ENCODE measurements at places on chromosomes 3 and 15.

GRCh38 chr3:100603469-100603868, 5.9 kb upstream of the ADGRG7 start:
- DNase-seq, result no peak

DNA sequence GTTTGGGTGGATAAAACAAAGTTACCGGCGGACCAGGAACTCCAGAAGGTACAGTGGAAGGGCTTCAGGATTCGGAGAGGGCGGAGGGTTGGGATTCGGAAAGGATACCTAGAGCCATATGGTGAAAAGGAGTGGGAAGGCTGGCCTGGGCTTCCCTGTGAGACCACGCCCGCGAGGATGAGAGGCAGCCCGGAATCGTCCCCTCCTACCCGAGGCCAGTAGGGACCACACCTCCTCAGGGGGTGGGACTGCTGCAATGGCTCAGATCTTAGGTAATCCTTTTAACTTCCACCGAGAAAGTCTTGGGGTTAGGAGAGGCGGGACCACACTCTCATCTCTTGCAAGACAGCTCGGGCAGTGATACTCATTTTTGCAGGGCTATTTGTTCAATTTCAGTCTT, 511.3 kb downstream of the OCA2 start:
- DNase-seq, result no peak

DNA sequence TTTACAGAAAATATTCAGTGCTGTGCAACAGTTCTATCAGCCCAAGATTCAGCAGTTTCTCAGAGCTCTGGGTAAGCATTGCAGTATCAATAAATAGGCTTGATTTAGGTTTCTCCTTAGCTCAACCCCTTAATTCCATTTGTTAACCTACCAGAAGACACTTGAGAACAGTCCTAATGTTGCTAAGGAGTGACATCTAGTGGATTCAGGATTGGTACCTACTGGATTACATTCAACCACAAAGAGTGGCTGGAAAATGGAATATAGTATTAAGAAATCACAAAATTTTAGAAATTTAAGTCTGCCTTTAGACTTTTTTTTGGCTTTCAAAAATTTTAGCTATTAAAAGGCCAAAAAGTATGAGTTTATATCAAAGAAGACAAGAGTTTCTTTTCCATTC, 34.7 kb downstream of the POLG start:
- DNase-seq, result no peak

GRCh38 chr3:179717219-179717618, 64.4 kb downstream of the USP13 start:
- no peak for DNase-seq

DNA sequence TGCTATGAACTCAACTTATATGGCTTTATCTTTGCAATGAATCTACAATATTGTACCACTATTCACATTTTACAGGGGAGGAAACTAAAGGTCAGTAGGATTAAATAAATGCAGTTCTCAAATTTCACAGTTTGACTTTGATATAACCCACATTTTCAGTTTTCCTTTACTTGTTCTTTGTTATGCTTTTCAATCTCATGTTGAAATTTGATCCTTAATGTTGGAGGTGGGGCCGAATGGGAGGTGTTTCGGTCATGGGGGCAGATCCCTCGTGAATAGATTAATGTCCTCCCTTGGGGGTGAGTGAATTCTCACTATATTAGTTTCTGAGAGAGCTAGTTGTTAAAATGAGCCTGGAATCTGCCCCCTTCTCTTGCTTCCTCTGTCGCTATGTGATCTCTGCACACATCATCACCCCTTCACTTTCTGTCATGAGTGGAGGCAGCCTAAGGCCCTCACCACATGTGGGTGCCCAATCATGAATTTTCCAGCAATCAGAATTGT, 44.7 kb downstream of the CD200 start:
- DNase-seq, result no peak

DNA sequence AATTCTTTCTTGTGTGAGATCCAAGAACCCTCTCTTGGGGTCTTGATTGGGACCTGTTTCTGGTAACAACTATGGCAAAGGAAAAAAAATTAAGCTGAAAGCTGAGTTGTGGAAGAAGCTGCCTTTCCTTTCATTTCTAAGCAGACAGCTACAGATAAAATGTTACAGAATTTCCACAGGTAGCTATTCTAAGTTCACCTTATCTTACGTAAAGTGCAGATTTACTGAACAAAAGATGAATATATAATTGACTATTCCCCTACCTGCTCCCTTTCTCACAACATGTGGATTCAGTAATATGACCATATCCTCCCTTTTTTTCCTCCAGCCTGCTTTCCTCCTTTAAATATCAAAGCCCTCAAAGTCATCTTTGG, 36.6 kb downstream of the CLEC3B start:
- DNase-seq, result no peak

GRCh38 chr3:46874430-46874829, 3.1 kb upstream of the PTH1R start:
- no peak for DNase-seq

DNA sequence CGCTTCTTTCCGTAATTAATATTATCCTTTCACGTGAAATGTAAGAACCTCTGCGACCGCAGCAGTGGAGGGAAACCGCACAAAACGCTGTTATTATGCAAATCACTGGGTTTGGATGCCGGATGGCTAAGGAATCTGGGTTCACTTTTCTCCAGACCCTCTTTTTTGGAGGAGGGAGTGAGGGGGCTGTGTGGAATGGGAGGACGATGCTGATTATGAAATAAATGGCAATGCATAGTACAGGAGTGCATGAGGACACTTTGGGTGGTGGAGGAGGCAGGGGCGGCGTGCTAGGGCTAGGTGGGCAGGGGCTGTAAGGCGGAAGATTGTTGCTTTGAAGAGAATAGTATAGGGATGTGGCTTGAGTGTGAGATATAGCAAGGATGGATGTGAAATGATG, 1.8 kb downstream of the CADM2 start:
- no peak for DNase-seq

DNA sequence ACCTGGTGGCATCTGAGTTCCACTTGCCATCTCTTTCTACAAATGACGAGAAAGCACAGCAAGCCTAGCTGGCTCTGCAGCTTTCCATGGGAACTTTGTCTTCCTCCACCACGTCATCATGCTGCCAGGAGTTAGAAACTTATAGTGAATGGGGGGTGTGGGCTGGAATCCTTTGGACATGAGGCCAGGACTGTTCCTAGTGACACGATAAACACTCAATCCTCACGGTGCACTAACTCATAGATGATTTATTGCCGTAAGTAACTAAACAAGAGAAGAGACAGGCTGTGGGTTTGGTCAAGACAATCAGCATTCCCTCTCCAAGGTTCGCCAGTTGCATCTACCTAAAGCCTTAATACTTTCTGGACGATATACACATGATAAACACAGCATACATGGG, 50.6 kb downstream of the OXNAD1 start:
- no peak for DNase-seq

GRCh38 chr3:168546707-168547106, 451.0 kb upstream of the GOLIM4 start:
- no peak for DNase-seq

GRCh38 chr3:3586843-3587646, 212.2 kb upstream of the LRRN1 start:
- no peak for DNase-seq

- no peak for DNase-seq
Observed at GRCh38 chr3:46935168-46935858, 41.2 kb downstream of the CCDC12 start.

DNA sequence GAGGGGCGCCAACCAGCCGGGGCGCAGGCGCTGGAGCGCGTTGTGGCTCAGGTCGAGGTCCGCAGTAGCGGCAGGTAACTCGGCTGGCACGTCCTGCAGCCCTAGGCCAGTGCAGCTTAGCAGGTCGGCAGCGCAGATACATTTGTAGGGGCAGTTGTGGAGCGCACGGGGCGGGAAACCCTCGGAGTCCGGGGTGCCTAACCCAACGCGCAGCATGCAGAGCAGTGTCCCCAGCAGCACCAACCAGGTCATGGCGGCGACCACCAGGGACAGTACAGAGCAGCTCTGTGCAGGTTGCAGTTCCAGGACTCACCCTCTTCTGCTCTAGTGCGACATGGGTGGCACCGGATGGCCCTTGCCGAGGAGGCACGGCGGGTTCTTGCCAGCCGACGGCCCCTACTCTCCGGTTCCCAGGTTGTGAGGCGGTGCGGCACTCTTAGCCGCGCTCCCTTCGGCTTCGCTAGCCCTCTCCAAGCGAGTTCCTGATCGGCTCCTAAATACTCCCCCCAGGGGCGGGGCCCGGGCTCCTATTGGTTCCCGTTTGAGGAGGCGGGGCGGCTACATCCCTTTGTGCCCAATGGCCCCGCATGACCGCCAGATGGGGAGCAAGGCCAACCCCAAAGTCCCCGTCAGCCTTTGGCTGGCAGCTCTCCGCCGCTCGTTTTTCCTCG, at the start of gene AMIGO3:
TSS of gene AMIGO3 (minus strand) at position 471 of the 671 bp plus-strand sequence. CDS start at position 252, 219 bp downstream.
- peak; percentile 82 for DNase-seq

GRCh38 chr3:29331456-29332194, 50.8 kb downstream of the RBMS3 start:
- DNase-seq, result no peak
